Breast epithelium (tissue), 4 donors: ENCODE measurements at places on chromosomes 4 and X. TPM values are rescaled to one million over a fixed set of nuclear protein-coding genes. Genes with fewer than 3 reads are reported as not detected.

- no peaks in the 10 kb centered on the region for H3K36me3 ChIP-seq
- no peaks in the 10 kb centered on the region for H3K27me3 ChIP-seq
- DNase-seq: peak; percentile 62
- H3K4me1 ChIP-seq: no peaks in the 10 kb centered on the region
- no peak overlapping the region for H3K27ac ChIP-seq
Measured at GRCh38 chrX:69109706-69110105, 55.5 kb downstream of the PJA1 start.

- no peak overlapping the region for H3K4me3 ChIP-seq
- H3K36me3 ChIP-seq: no peaks in the 10 kb centered on the region
- H3K27me3 ChIP-seq: no peaks in the 10 kb centered on the region
Measured at GRCh38 chrX:131359611-131360010, 70.5 kb upstream of the IGSF1 start.

DNA sequence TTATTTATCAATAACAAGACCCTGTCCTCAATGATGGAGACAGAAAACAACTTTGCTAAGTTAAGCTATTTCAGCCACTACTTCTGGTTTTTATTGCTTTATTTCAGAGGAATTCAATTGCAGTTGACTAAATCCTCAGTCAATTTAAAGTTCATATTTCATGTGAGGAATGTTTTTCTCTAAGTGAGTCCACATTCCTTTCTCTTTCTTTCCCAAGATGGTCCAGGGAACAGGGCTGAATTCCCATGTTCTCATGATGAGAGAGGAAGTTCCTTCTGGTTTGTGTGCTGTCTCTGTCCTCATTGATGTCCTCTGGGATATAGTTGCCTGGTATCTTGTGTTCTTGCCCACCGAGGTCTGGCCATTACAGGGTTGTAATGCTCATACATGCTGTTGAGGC, 117.2 kb downstream of the SLIT2 start:
- no peak overlapping the region for H3K4me3 ChIP-seq
- no peaks in the 10 kb centered on the region for H3K36me3 ChIP-seq
- H3K4me1 ChIP-seq: no peaks in the 10 kb centered on the region

GRCh38 chrX:37993837-37994619, 12.3 kb upstream of the SYTL5 start:
- no peaks in the 10 kb centered on the region for H3K27me3 ChIP-seq
- H3K4me3 ChIP-seq: no peak overlapping the region
- no peak for DNase-seq
- H3K27ac ChIP-seq: no peak overlapping the region
- no peaks in the 10 kb centered on the region for H3K36me3 ChIP-seq

GPR50 gene
- not detected for total RNA-seq

BRS3 gene
- not detected for total RNA-seq

DNA sequence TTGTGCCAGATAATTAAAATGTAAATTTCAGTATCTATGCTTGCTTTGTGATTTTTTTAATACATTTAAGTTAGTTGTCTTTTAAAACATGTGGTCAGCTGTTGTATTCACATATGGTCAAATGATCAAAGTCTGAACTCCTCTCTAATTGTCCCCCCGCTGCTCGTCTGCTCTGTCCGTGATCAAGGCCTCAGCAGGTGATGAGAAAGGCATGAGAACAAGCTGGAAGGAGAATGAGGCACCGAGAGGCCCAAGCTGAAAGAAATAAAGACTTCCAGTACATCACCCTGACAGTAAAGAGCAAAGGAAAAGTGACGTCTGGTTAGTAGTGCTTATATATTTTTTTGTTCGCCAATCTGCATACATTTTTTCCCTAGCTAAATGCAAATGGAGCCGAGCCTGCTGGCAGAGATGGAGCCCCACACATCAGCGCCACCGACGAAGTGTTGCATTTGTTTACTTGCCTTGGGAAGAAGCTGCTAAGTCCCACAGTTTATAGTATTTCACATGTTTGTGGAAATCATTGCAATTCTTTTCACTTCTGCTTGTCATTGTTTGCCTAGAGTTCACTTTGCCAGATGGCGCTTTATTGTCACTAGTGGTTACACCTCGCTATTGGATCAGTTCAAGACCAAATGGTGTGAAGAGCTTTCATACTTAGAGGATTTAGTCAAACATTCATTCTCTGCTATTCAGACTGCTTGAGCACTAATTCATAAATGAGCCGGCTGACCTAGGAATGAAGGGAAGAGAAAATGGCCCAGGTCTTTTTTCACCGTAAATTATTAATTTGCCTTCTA, 181.5 kb downstream of the ZIC3 start:
- H3K27ac ChIP-seq: no peak overlapping the region
- H3K4me3 ChIP-seq: no peak overlapping the region
- H3K4me1 ChIP-seq: no peaks in the 10 kb centered on the region
- H3K27me3 ChIP-seq: no peaks in the 10 kb centered on the region
- no peak for DNase-seq

TAF9B gene
- 24.8 TPM for total RNA-seq

GRCh38 chrX:18490806-18491555, 65.6 kb downstream of the CDKL5 start:
- H3K4me1 ChIP-seq: no peaks in the 10 kb centered on the region
- no peak for DNase-seq
- H3K4me3 ChIP-seq: no peak overlapping the region
- peaks cover 3% of the 10 kb centered on the region for H3K27me3 ChIP-seq
- H3K27ac ChIP-seq: no peak overlapping the region

DNA sequence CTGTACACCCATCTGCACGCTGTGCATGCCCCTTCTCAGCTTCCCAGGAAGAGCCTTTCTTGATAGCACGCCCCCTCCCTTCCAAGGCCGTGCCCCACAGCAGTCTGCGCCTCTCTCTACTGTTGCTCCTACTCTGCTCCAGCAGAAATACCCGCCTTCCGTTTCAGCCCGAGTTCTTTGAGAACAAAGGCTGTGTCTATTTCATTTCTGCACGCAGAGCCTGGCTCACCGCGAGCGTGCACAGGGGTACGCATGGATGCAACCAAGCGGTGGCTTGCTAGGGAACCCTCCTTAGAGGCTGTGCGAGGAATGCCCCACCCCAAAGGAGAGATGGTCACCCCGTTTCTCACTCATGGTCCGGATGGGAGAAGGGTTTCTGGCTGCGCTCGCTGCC, 485 bp downstream of the AADAT start:
- no peaks in the 10 kb centered on the region for H3K36me3 ChIP-seq
- peak overlapping the region; percentile 53 for H3K4me3 ChIP-seq
- H3K4me1 ChIP-seq: no peaks in the 10 kb centered on the region
